ENCODE measurements at places on chromosomes 4 and X. TPM values are rescaled to one million over a fixed set of nuclear protein-coding genes. Genes with fewer than 3 reads are reported as not detected.

LRAT gene
- polyA plus RNA-seq: 1.8 TPM

SYN1 gene
- 6.7 TPM for polyA plus RNA-seq

CTAG1B gene
- polyA plus RNA-seq: not detected

SERPINA7 gene
- polyA plus RNA-seq: 0.42 TPM

PFKFB1 gene
- polyA plus RNA-seq: 0.58 TPM

APELA gene
- polyA plus RNA-seq: 10.7 TPM

NXT2 gene
- 17.2 TPM for polyA plus RNA-seq

ESX1 gene
- not detected for polyA plus RNA-seq

SLC10A4 gene
- 0.37 TPM for polyA plus RNA-seq

PAGE5 gene
- not detected for polyA plus RNA-seq

RGN gene
- polyA plus RNA-seq: 35.9 TPM

IL15 gene
- 1.7 TPM for polyA plus RNA-seq

SHROOM2 gene
- 21.3 TPM for polyA plus RNA-seq

HNRNPH2 gene
- polyA plus RNA-seq: 148 TPM

XAGE2 gene
- polyA plus RNA-seq: 0.48 TPM

All from right renal pelvis (tissue), 4 donors.